ENCODE measurements at places on chromosomes 12 and 14. TPM values are rescaled to one million over a fixed set of nuclear protein-coding genes. Genes with fewer than 3 reads are reported as not detected.
A peak's percentile ranks its signal among the peaks of the same experiment; 100 is the strongest.

DNA sequence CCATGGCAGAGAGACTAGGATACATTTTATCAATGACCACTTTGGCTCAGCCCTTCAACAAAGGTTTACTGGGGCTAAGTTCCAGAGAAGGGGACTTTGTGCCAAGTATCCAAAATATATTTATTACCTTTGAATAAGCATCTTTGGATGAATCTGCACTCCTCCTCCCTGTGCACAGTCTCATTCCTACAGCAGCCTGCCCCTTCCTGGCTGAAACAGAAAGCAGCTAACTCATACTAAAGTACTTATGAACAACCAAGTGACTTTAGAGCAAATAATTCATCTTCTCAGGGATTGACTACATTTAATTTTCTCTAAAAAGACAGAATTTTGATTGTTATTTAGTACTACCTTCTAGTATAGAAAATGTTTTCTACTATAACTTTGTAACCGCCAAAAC lies 47.8 kb upstream of the ETV6 start:
- peaks cover 3% of the 10 kb centered on the region for H3K4me1 ChIP-seq
- no peaks in the 10 kb centered on the region for H3K27me3 ChIP-seq
- H3K36me3 ChIP-seq: no peaks in the 10 kb centered on the region
- DNase-seq: no peak
- no peak overlapping the region for H3K4me3 ChIP-seq

GRCh38 chr12:56957229-56958052 lies at the start of gene RDH16:
Gene RDH16 (minus strand): TSS chr12:56957608. CDS start chr12:56957462, 146 bp downstream.
- H3K27me3 ChIP-seq: no peaks in the 10 kb centered on the region
- H3K4me3 ChIP-seq: no peak within 1 kb of the TSS
- H3K27ac ChIP-seq: no peak within 1 kb of the TSS
- no peaks in the 10 kb centered on the region for H3K4me1 ChIP-seq
- no peaks in the 10 kb centered on the region for H3K36me3 ChIP-seq

- H3K27me3 ChIP-seq: no peaks in the 10 kb centered on the region
- no peak for DNase-seq
- no peak overlapping the region for H3K4me3 ChIP-seq
- H3K27ac ChIP-seq: no peak overlapping the region
- H3K4me1 ChIP-seq: no peaks in the 10 kb centered on the region
These were observed 9.8 kb downstream of the BCL11B start for GRCh38 chr14:99261912-99262787.

DNA sequence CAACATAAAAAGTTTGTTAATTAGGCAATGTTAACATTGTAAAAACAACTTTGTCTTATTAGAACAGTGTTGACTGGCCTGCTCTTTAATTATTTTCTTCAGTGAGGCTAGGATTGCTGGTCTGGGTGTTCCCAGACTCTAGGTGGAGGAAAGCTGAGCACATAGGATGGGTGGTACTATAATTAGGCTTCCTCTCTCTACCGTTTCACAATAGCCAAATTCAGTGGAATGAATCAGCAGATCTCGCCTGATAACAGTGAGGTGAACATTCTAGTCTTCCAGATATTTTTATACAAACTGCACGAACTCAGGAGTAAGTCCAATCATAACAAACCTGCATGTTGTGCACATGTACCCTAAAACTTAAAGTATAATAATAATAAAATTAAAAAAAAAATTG lies 11.9 kb downstream of the PTGDR start:
- H3K27ac ChIP-seq: no peak overlapping the region
- no peak for DNase-seq
- no peaks in the 10 kb centered on the region for H3K36me3 ChIP-seq
- H3K4me1 ChIP-seq: peaks cover 4% of the 10 kb centered on the region
- no peak overlapping the region for H3K4me3 ChIP-seq
- no peaks in the 10 kb centered on the region for H3K27me3 ChIP-seq

GRCh38 chr12:120783197-120783596 lies 57.6 kb downstream of the ACADS start:
- H3K27me3 ChIP-seq: no peaks in the 10 kb centered on the region
- no peak overlapping the region for H3K27ac ChIP-seq
- H3K36me3 ChIP-seq: peaks cover 16% of the 10 kb centered on the region
- H3K4me3 ChIP-seq: no peak overlapping the region
- H3K4me1 ChIP-seq: no peaks in the 10 kb centered on the region

DNA sequence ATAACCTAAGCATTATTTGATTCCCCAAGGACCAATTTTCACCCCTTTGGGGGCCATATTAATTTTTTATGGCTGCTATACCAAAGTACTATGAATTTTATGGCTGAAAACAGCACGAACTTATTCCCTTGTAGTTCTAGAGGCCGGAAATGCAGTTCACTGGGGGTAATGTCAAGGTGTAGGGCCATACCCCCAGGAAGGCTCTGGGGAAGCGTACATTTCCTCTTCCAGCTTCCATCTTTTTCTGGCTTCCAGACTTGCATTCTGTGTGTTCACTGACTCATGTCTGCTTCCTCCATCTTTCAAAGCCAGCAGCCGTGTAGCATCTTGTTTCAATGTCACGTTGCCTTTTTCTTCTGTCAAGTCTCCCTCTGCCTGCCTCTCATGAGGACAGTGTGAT lies 133.5 kb downstream of the BICD1 start:
- no peak overlapping the region for H3K4me3 ChIP-seq
- H3K27me3 ChIP-seq: no peaks in the 10 kb centered on the region
- no peak overlapping the region for H3K27ac ChIP-seq
- no peak for DNase-seq
- no peaks in the 10 kb centered on the region for H3K36me3 ChIP-seq

DNA sequence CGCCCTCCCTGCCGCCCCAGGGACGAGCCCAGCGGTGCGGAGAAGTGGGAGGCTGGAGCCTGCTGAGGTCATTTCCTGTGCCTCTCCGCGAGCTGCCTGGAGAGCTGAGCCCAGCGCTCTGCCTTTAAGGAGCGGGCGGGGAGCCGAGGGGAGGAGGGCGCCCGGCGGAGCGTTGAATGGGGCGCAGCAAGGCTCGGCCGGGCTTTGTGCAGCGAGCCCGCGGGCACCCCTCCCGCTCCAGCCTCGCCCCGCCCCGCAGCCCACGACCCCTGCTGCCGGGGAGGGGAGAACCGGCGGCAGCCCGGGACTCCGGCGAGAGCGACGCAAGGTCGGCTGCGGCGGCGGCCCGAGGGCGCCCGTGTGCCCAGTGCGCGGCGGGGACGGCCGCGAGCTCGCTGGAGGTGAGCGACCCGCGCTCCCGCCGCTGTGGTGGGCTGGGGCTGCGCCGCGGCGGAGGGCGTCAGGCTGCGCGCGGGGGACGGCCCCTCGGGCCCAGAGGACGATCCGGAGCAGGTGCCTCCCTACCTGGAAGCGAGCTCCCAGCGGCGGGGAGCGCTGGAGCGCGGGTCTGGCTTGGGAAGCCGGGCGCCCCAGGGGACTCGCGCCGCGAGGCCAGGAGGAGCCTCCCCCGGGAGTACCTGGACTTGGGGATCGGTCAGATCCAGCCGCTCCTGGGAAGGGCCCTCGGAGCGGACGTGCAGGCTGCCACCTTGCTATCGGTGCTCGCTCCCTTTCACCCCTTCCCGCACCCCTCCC lies at the start of gene PLEKHH1:
Gene PLEKHH1, plus strand, starts transcription at position 293 of the 756 bp plus-strand sequence. CDS start 8,578 bp downstream, outside the sequence.
- DNase-seq: peak; percentile 13
- H3K4me1 ChIP-seq: peaks cover 10% of the 10 kb centered on the region
- no peak within 1 kb of the TSS for H3K27ac ChIP-seq
- no peaks in the 10 kb centered on the region for H3K27me3 ChIP-seq

GRCh38 chr12:45577844-45578399 lies 151.6 kb upstream of the ARID2 start:
- H3K36me3 ChIP-seq: no peaks in the 10 kb centered on the region
- H3K27ac ChIP-seq: no peak overlapping the region
- no peaks in the 10 kb centered on the region for H3K4me1 ChIP-seq
- H3K27me3 ChIP-seq: no peaks in the 10 kb centered on the region
- DNase-seq: no peak

NOVA1 gene
- total RNA-seq: 10.2 TPM

GRCh38 chr12:64522316-64522715 lies 70.4 kb downstream of the TBK1 start:
- H3K27me3 ChIP-seq: no peaks in the 10 kb centered on the region
- H3K4me1 ChIP-seq: no peaks in the 10 kb centered on the region
- DNase-seq: no peak
- H3K27ac ChIP-seq: no peak overlapping the region
- no peak overlapping the region for H3K4me3 ChIP-seq
- H3K36me3 ChIP-seq: no peaks in the 10 kb centered on the region
